ENCODE measurements at places on chromosomes 5 and 9.

- no peak for DNase-seq
Measured at GRCh38 chr5:35081134-35081533, 33.4 kb upstream of the AGXT2 start.

DNA sequence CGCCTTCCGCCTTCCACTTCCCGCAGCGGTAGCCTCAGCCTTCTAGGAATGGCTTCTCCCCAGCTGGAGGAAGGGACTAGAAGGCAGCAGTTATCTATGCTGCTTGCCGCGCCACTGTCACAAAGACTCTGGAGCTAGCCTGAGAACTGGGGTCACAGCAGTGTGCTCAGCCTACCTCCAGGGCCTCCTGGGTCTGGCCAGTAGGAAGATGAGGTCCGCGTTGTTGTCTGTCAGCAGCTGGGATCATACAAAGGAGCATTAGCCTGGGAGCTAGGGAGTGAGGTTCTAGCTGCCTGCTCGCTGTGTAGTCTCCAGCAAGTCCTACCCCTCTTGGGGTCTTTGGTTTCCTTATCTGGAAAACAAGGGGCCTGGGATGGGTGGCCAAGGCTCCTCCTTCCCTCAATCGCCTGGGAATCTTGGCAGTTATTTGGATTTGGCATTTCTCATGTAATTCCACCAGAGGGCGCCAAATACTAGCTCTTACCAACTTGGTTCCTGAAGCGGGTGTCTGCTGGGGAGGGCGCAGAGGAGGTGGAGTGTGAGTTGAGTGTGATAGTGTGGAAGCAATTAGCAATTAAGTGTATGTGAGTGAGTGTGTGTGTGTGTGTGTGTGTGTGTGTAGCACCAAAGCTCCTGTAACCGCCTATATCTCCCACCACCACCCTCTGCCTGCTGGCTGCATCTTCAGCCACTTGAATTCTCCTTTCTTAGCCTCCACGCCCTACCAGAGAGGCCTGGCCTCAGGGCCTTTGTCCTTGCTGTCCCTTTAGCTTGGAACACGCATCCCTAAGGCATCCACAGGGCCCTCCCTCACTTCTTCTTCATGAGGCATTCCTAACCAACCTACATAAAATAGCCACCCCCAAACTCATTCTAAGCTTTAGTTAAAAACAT is 97.1 kb downstream of the ENTREP1 start:
- DNase-seq: peak; percentile 68

DNA sequence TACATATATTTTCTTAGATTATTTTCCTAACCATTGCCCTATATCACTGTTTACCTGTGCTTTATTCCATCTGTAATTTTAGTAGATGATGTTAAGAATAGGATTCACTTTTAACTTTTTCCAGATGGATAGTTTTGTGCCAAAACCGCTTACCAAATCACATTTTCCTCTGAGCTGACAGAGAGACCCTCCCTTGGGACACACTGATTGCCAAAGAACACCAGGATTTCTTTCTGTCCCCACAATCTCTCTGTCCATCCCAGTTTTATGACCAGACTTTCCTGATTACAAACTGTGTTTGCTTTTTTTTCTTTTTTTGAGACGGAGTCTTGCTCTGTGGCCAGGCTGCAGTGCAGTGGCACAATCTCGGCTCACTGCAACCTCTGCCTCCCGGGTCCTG is 81.3 kb upstream of the SPATA31C2 start:
- DNase-seq: no peak

DNA sequence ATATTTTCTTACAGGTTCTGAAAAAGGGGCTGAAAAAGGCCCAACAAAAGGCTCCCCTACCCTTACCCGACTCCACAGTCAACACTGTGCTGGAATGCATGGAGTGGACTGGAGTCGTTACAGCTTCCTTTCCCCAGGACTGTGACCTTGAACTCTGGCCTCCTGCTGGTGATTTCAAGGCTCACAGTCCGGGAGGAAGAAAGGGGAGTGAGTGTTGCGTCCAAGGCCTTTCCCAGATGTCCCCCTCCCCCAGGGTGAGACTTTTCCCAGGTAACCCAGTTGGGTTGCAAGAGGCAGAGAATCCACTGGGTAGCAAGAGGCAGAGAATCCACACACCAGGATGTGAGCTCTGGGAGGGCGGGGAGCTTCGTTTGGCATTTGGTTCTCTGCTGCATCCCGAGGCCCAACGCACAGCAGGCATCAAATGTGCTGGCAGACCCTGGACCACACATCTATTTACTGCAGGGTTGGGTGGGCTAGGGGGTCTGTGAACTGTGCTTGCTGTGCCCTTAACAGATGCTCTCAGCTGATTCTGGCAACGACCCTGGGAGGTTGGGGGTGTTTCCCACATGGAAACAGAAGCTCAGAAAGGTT is 37.5 kb downstream of the FABP6 start:
- no peak for DNase-seq

- no peak for DNase-seq
Measured at GRCh38 chr9:82148901-82149461, 160.4 kb downstream of the SPATA31D1 start.

DNA sequence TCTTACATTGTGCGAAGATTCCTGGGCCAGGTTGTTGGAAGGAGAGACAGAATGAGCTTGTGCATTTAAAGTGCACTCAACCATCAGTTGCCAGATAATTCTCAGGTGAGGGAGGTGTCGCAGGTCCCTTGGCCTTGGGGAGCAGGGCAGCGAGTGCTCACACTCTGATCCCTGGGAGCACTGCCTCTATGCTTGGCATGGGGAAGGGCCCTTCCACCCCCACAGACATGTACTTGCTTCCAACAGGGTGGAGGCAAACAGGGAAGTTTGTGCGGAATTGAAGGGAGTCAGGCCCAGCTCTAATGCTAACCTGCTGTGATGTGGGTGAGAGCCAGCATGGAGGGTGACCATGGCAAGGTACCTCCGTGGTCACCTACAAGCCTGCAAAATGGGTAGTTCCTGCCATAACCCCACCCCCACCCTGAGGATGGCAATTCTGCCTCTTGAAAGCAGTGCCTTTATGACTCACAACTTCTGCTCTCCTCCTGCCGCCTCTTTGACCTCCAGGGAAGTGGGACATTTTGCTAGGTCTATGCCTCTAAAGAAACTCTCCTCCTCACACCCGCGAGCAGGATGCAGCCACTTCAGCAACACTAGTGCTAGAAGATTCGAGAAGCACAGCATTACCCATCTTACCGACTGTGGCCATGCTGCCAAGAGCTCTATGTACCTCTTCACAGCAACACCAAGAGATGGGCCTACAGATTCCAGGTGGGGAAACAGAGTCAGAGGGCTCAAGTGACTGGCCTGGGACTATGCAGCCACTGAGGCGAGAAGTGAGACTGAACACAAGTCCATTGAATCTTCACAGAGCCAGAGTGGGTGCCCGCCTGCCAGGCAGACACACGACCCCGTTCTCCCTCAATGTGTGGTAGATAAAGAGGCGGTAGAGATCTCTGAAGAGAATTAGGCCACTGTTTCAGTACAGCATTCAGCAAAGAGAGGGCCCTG is 22.1 kb upstream of the SLC25A51 start:
- DNase-seq: no peak

DNA sequence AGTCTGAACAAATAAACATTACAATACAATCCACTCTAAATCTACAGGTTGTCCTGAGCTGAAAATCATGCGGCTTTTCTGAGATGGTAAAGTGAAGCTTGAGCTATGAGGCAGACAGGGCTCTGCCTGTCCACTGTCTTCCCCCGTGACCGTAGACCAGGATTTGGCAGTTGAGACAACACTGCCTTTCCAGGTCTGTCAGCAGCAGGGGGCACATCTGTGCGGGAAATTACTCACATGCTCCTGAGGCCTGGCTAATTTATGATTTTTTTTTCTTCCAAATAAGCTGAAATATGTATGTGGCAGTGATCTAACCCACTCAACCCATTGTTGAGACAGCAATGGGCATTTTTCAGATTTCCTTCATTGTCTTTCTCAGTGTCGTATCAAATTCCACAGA is 307.9 kb downstream of the FBXL7 start:
- peak; percentile 80 for DNase-seq

- no peak for DNase-seq
Measured at GRCh38 chr5:81422671-81423070, 28.7 kb upstream of the ACOT12 start.

- DNase-seq: no peak
Measured at GRCh38 chr9:72292256-72292682, 72.7 kb downstream of the ZFAND5 start.

- peak; percentile 33 for DNase-seq
Measured at GRCh38 chr9:134301387-134302129, 24.7 kb upstream of the RXRA start.

GRCh38 chr5:138725153-138725817 is 27.9 kb upstream of the CTNNA1 start:
- peak; percentile 62 for DNase-seq

- DNase-seq: no peak
Measured at GRCh38 chr9:122080986-122081385, 12.1 kb downstream of the TTLL11 start.

DNA sequence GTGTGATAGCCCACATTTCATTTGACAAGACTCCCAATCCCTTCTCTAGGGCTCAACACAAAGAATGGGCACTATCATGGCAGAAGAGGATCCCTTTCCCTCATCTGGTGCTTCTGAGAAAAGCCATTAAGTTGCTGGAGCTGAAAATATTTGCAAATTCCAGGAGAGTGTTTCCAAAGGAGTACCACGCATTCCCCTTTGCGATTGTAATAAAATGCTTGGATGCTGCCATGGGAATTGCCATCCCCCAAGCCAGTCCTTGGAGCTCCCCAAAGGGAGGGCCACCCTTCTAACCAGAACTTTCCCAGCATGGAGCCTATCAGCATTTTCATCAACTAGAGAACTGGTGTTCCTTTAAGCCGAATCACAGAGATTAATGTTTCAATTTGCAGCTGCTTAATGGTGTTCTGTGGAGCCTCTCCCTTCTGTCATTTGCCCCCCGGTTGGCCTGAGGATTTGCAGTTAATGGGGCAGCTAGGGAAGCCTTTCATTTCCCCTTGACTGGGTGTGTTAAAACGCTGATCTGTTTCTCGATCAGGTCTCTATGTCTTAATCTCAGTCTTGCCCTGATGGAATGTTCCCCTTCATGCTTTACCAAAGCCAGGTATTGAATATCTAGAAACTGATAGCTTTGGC is 133.0 kb downstream of the ENC1 start:
- DNase-seq: no peak

DNA sequence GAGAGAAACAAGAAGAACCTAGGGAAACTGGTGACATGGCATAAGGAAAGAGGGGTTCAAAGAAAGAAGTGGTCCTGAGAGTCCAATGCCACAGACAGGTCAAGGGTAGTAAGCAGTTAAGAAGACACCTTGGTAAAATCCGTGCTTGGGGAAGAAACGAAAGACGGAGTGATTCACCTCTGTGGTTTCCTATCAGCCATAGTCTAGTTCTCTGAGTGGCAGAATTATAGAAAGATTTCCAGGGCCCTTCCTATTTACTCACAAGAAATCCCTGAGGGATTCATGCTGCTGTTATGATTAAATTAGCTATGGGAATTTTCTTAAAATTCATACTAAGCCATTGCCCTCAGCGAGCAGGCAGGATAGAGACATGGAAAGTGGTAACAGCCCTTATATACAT is 31.7 kb downstream of the IL33 start:
- no peak for DNase-seq

Measured in right cardiac atrium (tissue), 5 donors.